ENCODE measurements at places on chromosomes 12 and 14.

DNA sequence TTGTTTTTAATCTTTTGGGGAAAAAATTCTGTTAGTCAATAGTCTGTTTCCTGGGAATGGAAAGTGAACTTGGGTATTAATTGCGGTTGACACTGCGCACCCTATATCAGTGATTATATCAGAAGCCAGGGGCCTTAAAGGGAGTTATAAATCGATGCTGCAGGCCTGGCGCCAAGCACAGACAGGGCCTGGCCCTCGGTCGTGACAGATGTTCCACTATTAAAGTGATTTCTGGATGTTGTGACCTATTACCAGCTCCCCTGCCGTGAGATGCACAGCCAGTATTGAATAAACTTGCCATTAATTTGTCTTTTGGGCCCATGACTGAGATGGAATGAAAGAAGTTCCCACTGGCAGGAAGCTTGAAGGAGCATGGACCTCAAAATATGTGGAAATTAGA, 45.1 kb upstream of the KITLG start:
- DNase-seq, result no peak

GRCh38 chr12:44584625-44585024, 291.5 kb downstream of the NELL2 start:
- no peak for DNase-seq

DNA sequence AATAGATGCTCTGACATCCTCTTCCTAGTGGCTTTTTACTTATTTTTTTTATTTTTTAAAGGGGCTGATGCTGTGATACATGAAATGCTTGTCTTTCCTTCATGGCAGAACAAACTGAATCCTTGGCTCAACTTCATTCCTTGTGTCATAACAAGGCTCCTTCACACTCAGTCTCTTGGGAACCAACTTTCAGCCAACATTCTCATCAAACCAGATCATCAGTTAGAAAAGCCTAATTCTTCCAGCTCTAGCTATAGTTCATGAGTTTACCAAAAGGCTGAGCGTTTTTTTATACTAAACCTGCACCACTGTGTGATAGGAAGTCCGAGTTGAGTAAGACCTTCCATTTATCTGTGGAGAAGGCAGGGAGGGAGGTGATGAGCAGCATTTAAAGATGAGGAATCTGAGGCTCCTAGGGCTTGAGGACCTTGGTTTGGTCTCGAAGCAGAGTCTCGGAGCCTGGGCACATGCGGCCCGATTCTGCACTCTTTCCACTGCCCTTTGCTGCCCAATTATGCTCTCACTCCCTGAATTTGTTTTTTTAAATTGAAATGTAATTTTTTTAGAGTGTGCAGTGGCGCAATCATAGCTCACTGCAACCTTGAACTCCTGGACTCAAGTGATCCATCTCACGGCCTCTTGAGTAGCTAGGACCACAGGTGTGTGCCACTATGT, 8.2 kb downstream of the GPRC5D start:
- DNase-seq, result peak; percentile 64

GRCh38 chr12:132926415-132926833, 29.7 kb downstream of the ZNF605 start:
- DNase-seq, result no peak

GRCh38 chr12:54975272-54975671, 9.3 kb downstream of the TESPA1 start:
- DNase-seq, result no peak

DNA sequence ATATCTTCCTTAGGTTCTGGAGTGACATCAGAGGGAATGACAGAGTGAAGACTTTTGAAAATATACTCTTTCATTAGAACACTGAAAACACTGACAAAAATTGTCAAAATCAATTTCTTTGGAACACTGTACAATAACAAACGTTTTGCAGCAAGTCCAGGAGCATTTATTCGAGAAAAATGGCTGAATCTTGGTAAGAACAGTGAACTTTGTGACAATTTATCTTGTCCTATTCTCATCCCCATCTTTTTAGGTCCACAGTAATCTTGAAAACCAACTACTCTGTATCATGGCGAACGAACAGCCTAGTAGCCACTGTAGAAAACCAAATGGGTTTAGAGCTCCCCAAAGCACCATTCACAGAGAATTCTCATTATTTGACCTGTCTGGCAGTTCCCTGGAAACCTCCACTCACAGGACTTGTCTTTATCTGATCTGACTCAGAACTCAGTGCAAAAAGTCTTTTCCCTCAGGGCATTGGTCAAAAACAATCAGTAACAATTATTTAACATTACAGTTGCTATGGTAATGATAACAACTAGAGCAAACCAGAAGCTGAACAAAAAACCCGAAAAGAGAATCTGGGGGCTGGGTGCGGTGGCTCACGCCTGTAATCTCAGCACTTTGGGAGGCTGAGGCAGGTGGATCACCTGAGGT, 20.3 kb upstream of the PPP2R5E start:
- DNase-seq, result no peak

- no peak for DNase-seq
Measured at GRCh38 chr12:6772331-6772695, at the start of gene LAG3. TSS of gene LAG3 (plus strand) at chr12:6772520. CDS start at chr12:6772853, 333 bp downstream.

DNA sequence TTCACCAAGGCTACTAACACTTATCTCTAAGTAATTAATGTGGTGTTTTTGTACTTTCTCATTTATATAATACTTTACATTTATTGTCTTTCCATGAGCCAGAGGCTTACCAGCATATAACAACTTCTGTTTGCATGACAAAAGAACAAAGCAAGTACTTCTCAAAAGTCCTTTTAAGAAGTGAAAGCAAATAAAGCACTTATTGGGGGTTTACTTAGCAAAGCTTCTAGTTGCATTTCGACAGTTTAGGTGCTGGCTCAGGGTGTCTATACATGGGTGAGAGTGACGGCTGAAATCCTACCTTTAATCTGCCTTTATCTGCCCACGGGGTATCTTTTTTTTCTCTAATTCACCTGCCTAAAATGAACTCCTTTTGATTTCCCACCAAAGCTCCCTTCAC, 21.0 kb upstream of the DCN start:
- DNase-seq, result no peak

GRCh38 chr14:43792980-43793379, 714.1 kb downstream of the FSCB start:
- DNase-seq, result no peak

DNA sequence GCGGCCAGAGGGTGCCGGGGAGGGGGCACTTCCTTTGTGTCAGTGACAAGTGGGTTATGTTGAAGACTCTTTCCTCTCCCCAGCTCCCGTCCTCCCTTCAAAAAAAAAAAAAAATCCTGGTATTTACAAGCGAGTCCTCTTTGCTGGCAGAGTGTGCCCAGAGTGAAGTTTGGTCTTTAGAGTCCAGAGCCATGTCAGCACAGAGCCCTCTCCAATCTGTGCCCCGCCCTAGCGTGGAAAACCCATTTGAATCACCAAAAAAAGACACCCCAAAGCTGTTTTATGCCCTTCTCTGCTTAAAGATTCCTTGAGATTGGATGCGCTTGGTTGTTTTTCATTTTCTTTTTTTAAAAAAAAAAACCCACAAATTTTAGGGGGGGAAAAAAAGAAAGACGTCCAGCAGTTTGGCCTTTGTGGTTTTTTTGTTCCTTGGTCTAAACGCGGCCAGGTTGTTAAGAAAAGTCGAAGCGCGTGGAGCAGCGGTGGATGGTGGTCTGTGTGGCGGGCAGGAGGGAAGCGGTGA, 3.3 kb downstream of the NKX2-1 start:
- DNase-seq, result no peak

DNA sequence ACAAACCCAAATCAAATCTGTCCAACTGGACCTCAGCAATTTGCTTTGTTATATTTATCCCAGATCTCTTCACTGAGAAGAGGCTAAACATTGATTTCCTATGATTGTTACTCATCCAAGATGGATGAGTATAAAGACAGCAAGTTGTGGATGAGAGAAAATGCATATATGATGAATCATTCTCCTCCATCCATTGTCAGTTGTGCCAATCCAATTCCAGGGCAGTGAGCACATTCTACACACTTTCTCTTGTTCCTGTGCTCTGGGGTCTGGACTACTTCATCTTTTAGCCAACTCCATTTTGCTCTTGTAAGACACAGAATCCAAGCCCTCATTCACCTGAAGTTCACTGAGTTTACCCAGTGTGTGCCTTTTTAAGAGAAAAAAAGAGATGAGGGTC, 105.7 kb downstream of the GCH1 start:
- no peak for DNase-seq

DNA sequence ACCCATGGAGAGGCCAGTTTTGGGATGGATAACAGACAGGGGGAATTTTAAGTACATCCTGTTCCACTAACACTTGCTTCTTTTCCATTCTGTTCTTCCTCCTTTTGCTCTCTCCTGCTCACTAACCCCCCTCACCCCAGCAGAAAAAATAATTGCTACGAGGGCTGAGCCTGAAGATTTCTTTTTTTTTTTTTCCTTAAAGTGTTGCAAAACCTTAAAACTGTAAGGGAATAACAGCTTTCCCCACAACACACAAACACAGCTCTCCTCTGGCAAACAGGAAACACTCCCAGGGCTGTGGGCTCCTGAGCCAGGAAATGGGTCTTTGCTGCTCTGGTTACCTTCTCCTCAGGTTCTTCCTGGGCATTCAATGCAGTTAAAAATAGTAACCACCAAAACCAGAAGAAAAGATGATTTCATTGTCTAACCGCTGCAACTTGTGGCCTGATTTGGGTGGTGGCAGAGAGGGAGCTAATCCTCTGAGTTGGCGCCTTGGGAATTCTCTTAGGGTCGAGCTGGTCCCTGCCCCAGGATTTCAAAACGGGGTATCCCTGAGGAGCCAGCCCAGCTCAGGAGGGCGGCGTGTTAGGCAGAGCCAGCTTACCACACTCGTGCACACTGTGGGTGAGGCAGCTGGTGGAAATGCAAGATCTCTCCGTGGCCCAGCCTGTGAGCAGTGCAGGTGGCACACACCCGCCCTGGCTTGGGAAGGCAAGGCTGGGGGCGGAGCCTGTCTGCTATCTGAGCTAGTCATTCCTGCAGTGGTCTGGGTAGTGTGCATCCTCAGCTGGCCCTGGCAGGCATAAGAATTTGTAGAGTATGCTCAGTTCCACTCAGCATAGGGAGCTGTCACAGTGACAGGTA, 17.1 kb upstream of the EMP1 start:
- no peak for DNase-seq

- no peak for DNase-seq
Measured at GRCh38 chr12:103912069-103912468, 18.1 kb upstream of the HSP90B1 start.

GRCh38 chr12:110090266-110091135, 33.7 kb upstream of the IFT81 start:
- no peak for DNase-seq

GRCh38 chr14:57501039-57501557, 7.4 kb upstream of the CCDC198 start:
- no peak for DNase-seq

DNA sequence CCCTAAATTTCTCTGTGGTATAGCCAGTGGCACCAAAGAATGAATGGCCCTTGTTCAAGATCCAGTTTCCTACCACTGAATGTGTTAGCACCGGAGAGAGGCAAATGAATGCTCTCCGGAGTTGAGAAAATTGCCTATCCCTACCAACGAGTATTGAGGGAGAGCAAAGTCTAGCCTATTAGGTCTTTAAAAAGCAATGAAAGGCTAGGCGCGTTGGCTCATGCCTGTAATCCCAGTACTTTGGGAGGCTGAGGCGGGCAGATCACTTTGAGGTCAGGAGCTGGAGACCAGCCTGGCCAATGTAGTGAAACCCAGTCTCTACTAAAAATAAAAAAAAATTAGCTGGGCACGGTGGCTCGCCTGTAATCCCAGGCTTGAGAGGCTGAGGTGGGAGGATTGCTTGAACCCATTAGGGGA, 898 bp upstream of the RAB15 start:
- DNase-seq, result no peak

DNA sequence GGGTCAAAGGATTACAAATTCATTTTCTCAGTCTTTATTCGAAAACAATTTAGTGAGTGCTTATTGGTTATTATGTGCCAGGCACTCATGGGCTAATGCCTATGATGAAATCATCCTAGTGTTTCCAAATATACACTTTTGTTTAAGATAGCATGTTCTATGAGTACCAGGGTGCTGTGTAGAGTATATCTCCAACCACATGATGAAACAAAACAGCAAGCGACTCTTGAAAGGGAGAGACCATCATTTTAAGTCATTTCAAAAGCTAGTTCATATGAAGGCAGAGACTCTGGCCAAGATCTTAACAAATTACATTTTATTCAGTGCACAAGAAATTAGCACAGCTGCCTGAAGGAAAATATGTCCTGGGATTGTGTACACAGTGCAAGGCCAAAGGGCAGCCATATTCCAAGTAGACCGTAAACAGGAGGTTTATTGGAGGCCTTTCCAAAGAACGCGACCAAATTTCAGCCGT, 204.2 kb downstream of the EFCAB11 start:
- DNase-seq, result no peak

DNA sequence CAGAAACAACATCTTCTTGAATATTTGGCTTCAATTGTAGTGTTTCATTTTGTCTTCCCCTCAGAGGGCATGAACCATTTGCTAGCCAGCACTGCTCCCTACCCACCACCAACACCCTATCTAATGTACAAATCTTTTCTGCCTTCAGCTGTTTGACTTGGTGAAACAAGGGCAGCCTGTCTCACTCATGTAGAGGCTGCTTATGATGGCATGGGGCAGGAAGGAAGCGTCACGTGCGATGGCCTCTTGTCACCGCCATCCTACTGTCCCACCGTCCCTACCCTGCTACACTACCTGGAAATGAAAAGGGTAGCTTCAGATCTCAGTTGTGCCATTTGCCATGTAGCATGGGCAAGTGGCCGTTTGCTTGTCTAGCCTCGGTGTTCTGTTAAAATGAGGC, 29.9 kb upstream of the LRTM2 start:
- DNase-seq, result no peak

DNA sequence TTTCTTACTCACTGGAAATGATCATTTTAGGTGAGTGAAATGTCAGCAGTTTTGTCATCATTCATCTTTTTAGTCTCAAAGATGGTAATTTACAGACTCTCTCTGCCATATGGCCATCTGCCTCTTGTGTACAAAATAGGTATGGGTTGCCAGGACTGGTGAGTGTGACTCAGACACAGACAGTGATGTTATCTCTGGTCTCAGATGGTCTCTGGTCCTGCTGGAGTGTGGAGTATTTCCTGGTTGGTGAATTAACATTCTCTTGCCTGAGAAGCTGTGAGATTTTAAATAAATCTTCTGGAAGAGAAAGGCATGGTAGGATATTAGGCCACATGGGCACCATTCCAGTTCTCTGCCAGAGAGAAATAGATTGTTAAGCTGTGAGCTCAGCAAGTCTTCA, 207.0 kb downstream of the ATP23 start:
- no peak for DNase-seq

GRCh38 chr12:107027636-107028053, 40.7 kb upstream of the MTERF2 start:
- DNase-seq, result peak; percentile 95

- DNase-seq, result no peak
Measured at GRCh38 chr12:30725739-30726138, 29.0 kb downstream of the CAPRIN2 start.

DNA sequence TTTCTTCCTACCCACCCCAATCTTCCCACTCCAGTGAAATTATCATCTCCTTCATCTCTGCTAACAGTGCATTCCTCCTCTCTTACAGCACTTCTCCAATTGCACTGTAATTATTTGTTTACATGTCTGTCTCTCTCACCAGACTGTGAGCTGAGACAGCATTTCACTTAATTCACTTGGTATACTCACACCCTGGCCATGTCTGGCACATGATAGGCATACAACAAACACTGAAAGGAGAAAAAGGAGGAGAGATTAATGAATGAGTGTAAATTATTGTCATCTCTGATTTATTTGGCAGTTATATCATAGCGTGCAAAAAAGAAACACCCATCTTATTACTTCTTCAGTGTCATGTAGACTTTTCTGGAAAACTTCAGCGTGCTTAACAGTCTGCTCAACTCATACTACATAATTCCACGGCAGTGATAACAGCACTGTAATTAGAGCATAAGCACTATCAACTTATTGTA, 452.3 kb downstream of the ADAMTS20 start:
- DNase-seq, result no peak

- peak; percentile 46 for DNase-seq
Measured at GRCh38 chr12:47032644-47033043, 46.8 kb upstream of the PCED1B start.
